ENCODE measurements at places on chromosomes 13 and 19.

- no peak for DNase-seq
Measured at GRCh38 chr19:16023146-16023915, 53.0 kb upstream of the TPM4 start.

DNA sequence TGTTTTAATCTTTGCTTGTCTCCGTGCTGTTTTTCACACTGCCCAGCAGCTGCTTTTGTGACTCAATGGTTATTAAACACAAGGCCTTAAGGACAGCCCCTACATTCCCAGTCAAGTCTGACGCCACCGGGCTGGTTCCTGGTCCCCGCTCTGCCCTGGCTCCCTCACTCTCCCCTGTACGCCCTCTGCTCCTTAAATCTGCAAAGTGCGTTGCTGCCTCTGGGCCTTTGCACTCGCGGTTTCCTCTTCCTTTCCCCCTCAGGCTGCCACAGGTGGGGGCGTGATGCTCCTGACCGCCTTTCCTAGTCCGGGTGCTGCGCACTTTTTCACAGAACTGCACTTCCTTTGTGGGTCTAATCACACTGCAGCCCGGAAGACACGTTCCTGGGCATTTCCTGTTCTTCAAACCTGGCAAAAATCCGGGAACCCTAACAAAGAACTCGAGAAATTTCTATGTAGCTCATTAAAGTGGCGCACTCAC, 25.6 kb downstream of the NOSIP start:
- DNase-seq = no peak

- DNase-seq = no peak
Measured at GRCh38 chr13:102875256-102875655, 29.4 kb downstream of the ERCC5 start.

DNA sequence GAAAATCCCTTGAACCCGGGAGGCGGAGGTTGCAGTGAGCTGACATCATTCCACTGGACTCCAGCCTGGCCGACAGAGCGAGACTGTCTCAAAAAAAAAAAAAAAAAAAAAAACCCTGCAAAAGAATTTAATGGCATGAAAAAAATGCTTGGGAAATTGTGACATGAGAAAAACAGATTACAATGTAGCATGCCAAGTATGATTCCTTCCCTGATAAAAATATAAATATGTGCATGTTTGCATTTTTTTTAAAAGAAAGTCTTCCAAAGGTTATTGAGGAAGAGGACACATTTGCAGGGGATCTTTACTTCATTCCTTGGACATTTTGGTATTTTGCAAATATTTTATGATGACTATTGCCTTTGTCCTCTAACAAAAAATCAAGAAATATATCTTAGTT, 14.5 kb upstream of the ZBTB32 start:
- no peak for DNase-seq
